Dermis lymphatic vessel endothelial cell (primary cell): ENCODE measurements at places on chromosomes 4 and X. TPM values are rescaled to one million over a fixed set of nuclear protein-coding genes. Genes with fewer than 3 reads are reported as not detected.

The ARHGAP24 gene
- 22.3 and 24.2 TPM in 2 replicates for total RNA-seq

The TCEAL9 gene
- 76.1 and 76.7 TPM in 2 replicates for total RNA-seq

The ARHGEF9 gene
- 8.1 and 8.7 TPM in 2 replicates for total RNA-seq

The PCDH10 gene
- total RNA-seq, result 0.09 TPM in 1 of 2 replicates, not detected in the other

The LDB2 gene
- total RNA-seq, result 642 and 722 TPM in 2 replicates

The FGF13 gene
- 21.0 and 26.6 TPM in 2 replicates for total RNA-seq

The IL13RA1 gene
- total RNA-seq, result 71.4 and 117 TPM in 2 replicates

The MAGEC2 gene
- not detected in 2 replicates for total RNA-seq

The MAGEC3 gene
- total RNA-seq, result not detected in 2 replicates

The ANK2 gene
- total RNA-seq, result 120 and 125 TPM in 2 replicates

The GDPD2 gene
- total RNA-seq, result not detected in 2 replicates

The S100P gene
- total RNA-seq, result 0.54 TPM in 1 of 2 replicates, not detected in the other

The MAGEE1 gene
- 0.33 and 0.60 TPM in 2 replicates for total RNA-seq

The TCEAL7 gene
- total RNA-seq, result 0.11 TPM in 1 of 2 replicates, not detected in the other

The TSPAN7 gene
- total RNA-seq, result 22.8 and 25.1 TPM in 2 replicates

The TBC1D8B gene
- 3.1 and 3.7 TPM in 2 replicates for total RNA-seq

The EPHA5 gene
- total RNA-seq, result not detected in 2 replicates

The RNF128 gene
- total RNA-seq, result 0.09 and 0.43 TPM in 2 replicates

The REPS2 gene
- 9.7 and 11.2 TPM in 2 replicates for total RNA-seq

The GPM6B gene
- total RNA-seq, result 0.09 and 0.11 TPM in 2 replicates

The CT45A9 gene
- total RNA-seq, result not detected in 2 replicates

The NEUROG2 gene
- total RNA-seq, result not detected in 2 replicates

The NLGN3 gene
- total RNA-seq, result under 0.01 and 0.09 TPM in 2 replicates

The PNMA6A gene
- 0.43 and 0.98 TPM in 2 replicates for total RNA-seq

The GSTCD gene
- 6.5 and 7.6 TPM in 2 replicates for total RNA-seq

The KLB gene
- under 0.01 and 0.22 TPM in 2 replicates for total RNA-seq

The MSMO1 gene
- total RNA-seq, result 34.5 and 45.6 TPM in 2 replicates

The CCNA2 gene
- 10.1 and 11.2 TPM in 2 replicates for total RNA-seq

The FAM149A gene
- 0.09 and 0.11 TPM in 2 replicates for total RNA-seq

The DMP1 gene
- not detected in 2 replicates for total RNA-seq

The POF1B gene
- 0.87 and 6.6 TPM in 2 replicates for total RNA-seq

The EFHC2 gene
- not detected in 2 replicates for total RNA-seq
